ENCODE measurements at places on chromosomes 12 and 14.

DNA sequence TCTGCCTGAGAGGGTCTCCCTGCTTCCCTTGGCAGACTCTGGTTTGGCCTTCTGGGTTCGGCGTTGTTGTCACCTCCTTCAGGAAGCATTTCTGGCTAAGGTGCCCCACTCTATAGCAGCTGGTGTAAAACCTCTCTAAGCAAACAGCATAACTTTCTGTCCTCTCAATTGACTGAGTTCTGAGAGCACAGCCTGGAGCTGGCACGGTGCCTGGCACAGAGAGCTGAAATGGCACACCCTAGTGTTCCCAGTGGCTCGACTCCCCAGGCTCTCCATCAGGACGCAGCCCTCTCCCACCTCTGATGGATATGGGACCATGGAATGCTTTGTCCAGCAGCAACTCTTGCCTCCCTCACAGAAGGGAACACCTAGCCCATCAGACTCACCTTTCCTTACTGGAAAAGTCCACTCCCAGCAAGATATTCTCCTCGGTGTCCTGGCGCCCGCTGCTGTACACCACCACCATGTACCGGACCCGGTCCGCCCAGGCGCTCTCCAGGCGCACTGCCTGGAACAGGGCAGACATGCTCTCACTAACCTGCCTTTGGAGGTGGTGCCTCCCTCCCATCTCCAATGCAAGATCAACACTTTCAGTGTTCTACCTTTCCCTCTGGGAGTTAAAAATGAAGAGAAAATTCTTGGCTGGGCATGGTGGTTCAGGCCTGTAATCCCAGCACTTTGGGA, 40.6 kb downstream of the SSH1 start:
- DNase-seq = no peak

GRCh38 chr12:106251631-106252455, 4.0 kb upstream of the CKAP4 start:
- DNase-seq = peak; percentile 40

DNA sequence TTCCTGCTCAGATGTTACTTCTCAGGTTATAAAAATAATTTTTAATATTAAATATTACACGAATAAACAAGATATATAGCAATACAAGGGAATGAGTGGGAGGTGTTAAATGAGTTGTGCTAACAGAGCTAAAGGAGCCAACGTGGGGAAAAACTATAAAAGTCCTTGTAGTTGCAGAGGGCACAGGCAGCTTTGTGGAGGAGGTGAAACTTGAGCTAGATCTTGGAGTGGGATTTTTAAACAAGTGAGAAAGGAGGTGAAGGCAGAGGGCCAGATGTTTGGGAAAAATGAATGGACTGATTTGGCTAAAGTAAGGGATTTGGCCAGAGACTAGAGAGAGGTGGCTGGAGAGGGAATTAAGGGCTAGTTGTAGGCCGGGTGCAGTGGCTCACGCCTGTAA, 5.2 kb upstream of the FKBP11 start:
- DNase-seq = no peak

DNA sequence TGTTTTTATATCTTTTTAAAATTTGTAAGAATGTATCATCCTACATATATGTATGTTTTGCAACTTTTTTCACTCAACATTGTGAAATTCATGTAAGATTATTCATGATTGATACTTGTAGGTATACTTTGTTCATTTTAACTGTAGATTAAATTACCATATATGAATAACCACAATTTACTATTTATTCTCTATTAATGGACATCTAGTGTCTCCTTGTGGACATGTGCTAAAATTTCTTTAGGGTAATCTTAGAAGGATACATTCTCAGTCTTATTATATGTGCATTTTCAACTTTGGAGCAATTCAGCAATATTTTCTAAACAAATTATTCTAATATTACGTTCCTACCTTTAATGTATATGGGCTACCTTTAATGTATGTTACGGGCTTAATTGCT, 192.4 kb downstream of the FUT8 start:
- DNase-seq = no peak

- DNase-seq = no peak
These were observed 165.0 kb downstream of the GRIN2B start for GRCh38 chr12:13816394-13816793.

- no peak for DNase-seq
These were observed 3.6 kb upstream of the CDK17 start for GRCh38 chr12:96403870-96404269.

GRCh38 chr12:15547691-15548090, 225.4 kb downstream of the PTPRO start:
- DNase-seq = no peak

- peak; percentile 49 for DNase-seq
These were observed 42.1 kb downstream of the CCDC175 start for GRCh38 chr14:59534361-59534987.

- peak; percentile 44 for DNase-seq
These were observed 521 bp downstream of the MAP4K5 start for GRCh38 chr14:50531595-50532501.

GRCh38 chr12:22105542-22105941, 59.5 kb downstream of the CMAS start:
- no peak for DNase-seq

DNA sequence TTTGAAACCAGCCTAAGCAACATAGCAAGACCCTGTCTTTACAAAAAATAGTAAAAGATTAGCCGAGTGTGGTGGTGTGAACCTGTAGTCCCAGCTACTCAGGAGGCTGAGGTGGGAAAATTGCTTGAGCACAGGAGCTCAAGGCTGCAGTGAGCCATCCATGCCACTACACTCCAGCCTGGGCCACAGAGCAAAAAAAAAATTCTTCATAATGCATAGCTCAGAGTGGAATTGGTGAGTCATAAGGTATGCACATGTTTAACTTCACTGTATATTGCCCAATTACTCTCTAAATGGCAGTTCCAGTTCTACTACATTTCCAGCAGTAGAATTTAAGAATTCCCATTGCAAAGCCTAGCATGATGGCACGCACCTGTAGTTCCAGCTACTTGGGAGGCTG, 26.8 kb upstream of the CLIP1 start:
- peak; percentile 95 for DNase-seq

GRCh38 chr14:29348504-29348903, 579.1 kb downstream of the PRKD1 start:
- peak; percentile 1 for DNase-seq

GRCh38 chr12:95790033-95790916, at the start of gene NTN4:
NTN4 (minus strand) TSS chr12:95790764; CDS start chr12:95790309, 455 bp downstream.
- DNase-seq = no peak

GRCh38 chr14:101076451-101077198, 173.1 kb upstream of the RTL1 start:
- no peak for DNase-seq

DNA sequence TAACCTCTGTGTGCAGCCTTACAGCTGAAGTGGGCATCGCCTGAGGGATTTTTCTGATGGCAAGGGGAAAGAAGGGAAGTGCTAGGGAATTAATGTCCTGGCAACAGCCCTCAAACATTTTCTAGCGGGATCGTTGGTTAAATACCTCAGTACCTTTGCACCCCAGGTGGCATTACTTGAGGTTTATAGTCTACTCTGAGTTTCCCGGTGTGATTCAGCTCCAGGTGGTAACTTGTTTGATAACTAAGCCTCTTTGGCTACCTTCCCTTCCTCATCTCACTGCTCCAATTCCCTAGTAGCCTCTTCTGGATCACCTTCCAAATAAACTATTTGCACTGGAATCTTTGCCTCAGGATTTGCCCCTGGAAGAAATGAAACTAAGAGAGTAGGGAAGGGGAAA, 237.0 kb upstream of the SSTR1 start:
- DNase-seq = no peak

DNA sequence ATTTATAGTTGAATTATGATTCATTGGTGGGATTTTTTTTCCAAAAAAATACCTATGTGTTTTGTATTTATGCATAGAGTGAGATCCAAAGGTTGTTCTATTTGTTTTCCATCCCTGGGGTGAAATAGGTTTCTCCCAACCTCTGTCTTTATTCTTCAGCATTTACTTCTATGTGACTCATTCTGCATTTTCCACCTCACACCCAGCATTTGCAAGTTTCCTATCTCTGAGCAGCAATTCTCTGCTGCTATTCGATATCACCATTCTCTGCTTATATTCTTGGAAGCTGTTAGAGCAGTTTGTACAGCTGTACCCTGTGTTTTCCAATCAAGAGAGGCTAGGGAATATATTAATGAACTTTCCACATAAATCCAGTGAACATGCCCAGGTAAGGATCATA, 538.9 kb downstream of the SNAPC1 start:
- peak; percentile 29 for DNase-seq

GRCh38 chr12:87809916-87810315, 219.3 kb downstream of the C12orf50 start:
- peak; percentile 88 for DNase-seq

- DNase-seq = no peak
These were observed 182.1 kb downstream of the C12orf50 start for GRCh38 chr12:87847147-87847546.

GRCh38 chr14:50362764-50363713, 33.6 kb downstream of the CDKL1 start:
- peak; percentile 40 for DNase-seq

- DNase-seq = peak; percentile 66
These were observed 59.2 kb downstream of the WASHC4 start for GRCh38 chr12:105166736-105167135.

DNA sequence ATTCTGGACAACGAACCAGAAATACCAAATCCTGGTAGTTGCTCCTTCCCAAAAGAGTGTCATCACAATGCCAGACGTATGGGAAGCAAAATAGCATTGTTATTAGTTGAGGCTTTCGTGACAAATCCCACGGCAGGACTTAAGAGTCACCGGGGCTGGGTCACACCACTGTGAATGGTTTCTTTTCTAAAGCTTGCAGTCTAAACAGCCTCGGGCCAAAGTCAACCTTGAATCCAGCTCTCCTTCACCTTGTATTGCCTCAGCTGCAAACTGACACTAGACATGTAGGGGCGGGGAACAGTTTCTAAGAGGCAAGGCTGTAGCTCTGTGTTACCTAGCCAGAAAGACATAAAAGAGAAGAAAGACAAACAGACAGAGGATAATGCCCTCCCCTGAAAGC, 734.8 kb downstream of the MED13L start:
- DNase-seq = no peak

DNA sequence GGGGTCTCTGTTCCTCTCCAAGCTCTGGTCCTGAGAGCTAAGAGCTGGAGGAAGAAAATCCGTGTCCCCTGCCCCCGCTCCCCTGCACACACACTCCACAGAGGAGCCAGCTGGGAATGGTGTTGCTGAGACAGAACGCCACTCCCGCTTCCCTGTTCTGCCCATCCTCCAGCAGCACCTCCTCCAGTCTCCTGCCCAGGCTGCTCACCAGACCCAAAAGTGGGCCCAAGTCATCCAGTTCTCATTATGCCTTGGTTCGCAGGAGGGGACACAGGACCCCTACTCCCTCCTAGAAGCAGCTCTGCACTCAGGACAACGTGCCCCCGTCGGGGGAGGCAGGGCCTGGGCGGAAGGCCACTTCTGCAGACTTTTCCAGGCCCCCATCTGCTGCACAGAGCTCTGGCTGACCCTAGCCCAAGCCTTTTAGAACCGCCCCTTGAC, 830 bp upstream of the TRMT61A start:
- no peak for DNase-seq

GRCh38 chr14:89479802-89480201, 62.8 kb upstream of the FOXN3 start:
- peak; percentile 76 for DNase-seq

DNA sequence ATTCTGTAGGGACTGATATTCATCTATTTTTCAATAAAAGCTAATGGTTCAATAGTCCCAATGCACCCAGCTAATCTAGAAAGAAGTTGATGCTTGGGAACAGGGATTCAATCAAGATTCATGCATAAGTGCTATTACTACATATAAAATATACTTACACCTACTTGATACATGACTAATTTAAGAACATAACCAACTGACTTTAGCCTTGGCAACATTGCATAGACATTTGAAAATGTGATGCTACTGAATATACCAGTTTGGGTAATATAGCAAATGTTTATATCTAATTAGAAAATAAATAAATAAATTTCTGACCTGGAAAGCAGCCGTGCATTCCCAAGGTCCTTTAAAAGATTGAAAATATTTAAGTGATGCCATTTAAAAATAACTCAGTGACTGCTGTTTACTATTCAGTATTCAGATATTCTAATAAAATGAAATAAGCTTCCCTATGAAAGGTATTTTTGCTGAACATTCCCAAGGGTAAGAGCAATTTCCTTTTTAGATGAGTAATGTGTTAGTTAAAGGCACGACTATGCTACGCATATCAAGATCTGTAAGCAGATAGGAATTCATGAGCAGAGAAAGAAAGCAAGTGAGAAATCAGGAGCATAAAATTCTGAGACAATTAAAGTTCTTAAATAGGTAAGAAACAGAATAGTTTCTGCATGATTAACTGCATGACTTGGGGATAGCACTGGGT, 160.6 kb upstream of the SYT1 start:
- DNase-seq = peak; percentile 94

GRCh38 chr14:76186308-76187027, 34.7 kb downstream of the GPATCH2L start:
- DNase-seq = no peak
